ENCODE measurements at places on chromosomes 4 and X.

DNA sequence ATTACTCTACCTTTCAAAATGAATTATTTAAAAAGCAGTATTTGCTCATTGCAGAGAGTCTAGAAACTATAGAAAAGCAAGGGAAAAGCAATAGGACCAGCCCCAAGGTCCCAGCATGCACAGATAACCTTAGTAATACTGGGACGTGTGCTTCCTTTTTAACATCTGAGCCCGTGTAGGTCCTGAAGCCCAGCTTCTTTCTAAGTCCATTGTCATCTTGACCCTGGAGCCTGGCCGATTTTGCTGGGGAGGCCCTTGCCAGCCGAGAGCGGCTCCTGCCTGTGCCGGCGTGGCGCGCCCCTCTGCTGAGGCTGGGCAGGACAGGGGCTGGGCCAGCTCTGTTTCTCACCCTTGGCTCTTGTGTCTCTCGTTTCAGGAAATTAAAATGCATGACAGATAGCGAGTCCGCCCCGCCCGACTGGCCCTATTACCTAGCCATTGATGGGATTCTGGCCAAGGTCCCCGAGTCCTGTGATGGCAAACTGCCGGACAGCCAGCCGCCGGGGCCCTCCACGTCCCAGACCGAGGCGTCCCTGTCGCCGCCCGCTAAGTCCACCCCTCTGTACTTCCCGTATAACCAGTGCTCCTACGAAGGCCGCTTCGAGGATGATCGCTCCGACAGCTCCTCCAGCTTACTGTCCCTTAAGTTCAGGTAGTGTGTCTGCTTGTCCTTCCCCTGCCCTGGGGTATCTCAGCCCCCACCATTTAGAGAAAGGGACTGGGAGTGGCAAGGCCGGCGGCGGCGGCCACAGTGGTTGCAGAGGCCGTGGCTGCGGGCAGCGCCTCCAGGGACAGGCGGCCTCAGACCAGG lies 4.1 kb downstream of the MSANTD1 start:
- no peak for DNase-seq

DNA sequence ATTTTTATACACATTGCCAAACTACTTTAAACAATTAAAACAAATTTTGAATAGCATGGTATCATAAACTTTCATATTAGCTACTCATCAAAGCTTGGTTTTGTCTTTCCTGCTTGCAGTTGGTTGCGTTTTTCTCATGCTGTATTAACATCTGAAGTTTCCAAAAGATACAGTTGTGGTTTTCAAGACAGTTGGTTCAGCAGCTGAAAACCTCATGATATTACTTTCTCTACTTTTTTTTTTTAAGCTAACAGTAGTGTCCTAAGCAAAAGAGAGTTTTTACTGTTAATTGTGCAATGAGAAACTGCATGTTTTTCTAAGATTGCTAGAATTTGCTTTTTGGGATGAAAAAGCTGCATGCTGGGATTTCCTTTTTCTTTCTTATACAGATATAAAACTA lies 15.2 kb downstream of the RUFY3 start:
- DNase-seq, result no peak

DNA sequence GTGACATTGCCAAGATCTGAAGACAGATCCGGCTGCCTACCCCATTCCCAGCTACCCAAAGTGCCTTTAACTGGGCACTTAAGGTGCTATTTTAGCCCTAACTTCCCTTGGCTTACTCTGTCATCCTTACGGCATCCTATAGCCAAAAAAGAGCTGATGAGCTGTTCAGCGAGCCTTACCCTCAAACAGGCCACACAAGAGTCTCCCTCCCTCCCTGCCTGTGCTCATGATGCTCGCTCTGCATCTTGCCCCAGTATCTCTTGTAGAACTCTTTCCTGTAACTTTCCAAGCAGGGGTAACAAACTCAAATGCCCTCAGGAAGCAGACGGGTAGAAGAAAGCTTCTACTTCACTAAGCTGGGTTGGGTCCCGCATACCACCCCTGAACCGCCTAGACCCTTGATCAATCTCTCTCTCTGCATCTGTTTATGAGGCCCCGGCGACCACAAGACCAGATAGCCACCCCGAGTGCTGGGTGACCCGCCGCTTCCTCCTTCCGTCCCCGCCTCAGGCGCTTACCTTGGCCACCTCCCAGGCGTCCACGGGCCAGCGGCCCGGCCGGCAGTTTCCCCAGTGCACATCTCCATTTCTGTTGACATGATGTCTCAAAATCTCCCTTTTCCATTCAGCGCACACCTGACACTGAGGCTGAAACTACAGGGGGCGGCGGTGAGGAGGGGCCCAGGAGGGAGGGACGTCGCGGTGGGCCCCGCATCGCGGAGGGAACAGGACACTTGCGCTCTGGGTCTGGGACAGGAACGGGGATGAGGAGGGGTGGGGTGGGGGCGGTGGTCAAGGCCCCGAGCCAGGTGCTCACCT lies 663 bp downstream of the CXorf38 start:
- peak; percentile 2 for DNase-seq

- DNase-seq, result no peak
Observed at GRCh38 chr4:83503974-83504373, 19.1 kb upstream of the ABRAXAS1 start.

- no peak for DNase-seq
Observed at GRCh38 chr4:86847571-86847970, 1.6 kb downstream of the SLC10A6 start.

- DNase-seq, result no peak
Observed at GRCh38 chr4:1670279-1670678, 13.8 kb downstream of the FAM53A start.

- DNase-seq, result no peak
Observed at GRCh38 chrX:109959356-109959871, 43.5 kb upstream of the TMEM164 start.

GRCh38 chr4:38268837-38269236 lies 308.6 kb downstream of the PTTG2 start:
- DNase-seq, result no peak

- no peak for DNase-seq
Observed at GRCh38 chrX:109270580-109271484, 211.1 kb downstream of the GUCY2F start.

- DNase-seq, result no peak
Observed at GRCh38 chr4:19300213-19300612, 951.5 kb upstream of the SLIT2 start.

DNA sequence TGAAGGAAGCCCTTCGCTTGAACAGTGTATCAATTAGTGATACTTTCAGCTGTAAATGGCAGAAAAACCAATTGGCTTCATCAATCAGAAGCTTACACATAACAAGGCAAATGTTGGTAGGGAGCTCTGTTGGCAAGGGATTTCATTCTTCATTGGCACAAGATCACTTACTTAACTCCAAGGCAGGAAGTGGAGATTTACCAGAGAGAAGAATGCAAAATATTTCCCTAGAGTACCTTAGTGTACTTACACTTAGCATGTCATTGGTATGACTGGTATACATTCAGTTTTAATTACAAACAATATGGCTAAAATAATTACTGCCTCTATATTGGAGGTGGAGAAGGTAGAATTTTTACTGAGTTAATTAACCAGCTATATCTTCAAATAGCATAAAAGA lies 545.0 kb downstream of the GABRG1 start:
- DNase-seq, result no peak

DNA sequence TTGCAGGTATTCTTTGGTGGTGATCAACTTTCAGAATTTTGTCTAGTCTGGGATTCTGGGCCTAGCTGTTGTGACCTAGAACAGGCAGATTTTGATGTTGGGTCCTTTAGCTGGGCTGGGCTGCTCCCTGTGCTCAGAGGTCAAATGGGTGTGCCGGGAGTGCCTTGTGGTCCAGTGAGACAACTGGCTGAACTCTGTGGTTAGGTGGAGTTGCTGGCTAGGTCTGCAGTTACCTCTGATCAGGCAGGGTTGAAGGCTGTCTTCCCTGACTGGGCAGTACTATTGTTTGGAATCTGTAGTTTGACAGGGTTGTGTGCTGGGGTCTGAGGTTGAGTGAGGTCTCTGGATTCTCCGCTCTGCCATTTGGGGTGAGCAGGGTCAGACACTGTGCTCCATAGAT lies 599.3 kb downstream of the RAPGEF2 start:
- DNase-seq, result no peak

DNA sequence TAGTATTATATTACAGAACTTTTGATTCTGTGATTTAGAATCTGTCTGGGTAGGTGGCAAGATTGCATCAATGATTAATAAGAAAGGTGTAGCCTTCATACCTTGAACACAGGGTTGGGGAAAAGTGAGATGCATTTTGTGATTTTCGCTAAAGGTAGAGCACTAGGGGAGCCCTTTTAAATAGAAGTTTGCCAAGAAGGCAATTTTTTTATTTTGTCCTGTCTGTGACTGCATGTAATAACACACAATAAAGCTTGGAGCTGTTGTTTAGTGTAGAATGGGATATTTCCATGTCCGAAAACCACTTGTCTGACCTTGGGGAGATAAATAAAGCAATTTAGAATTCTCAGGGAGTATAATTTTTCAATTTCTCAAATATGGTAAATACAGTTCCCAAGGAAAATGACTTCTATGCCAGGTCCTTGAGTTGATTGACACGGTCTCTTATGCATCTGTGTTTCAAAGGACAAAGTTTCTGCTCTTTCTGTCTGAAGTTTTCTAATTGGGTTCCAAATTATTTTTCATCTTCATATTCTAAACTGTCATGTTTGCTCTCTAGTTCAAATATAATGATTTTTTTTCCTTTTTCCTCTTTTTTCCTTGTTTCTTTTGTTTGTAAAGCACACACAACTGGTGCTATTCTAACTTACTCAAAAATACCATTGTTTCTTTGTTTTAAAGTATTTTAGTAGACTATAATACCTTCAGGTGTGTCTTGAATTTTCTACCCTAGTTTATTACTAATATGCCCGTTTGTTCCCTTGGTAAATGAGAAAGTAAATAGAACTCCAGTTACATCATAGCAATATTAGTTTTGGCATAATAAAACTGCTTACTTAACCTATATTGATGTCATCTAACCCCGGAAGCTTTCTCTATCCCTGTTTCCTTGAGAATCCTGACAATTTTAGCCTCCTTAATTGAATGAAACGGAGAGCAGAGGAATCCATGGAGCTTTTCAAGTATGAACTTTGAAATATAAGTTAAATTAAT lies 87.8 kb upstream of the BMPR1B start:
- no peak for DNase-seq

GRCh38 chrX:25068340-25068739 lies 52.6 kb upstream of the ARX start:
- DNase-seq, result no peak

- DNase-seq, result no peak
Observed at GRCh38 chr4:137156054-137156453, 376.2 kb downstream of the PCDH18 start.

- DNase-seq, result no peak
Observed at GRCh38 chrX:123188081-123188480, 4.0 kb downstream of the GRIA3 start.

DNA sequence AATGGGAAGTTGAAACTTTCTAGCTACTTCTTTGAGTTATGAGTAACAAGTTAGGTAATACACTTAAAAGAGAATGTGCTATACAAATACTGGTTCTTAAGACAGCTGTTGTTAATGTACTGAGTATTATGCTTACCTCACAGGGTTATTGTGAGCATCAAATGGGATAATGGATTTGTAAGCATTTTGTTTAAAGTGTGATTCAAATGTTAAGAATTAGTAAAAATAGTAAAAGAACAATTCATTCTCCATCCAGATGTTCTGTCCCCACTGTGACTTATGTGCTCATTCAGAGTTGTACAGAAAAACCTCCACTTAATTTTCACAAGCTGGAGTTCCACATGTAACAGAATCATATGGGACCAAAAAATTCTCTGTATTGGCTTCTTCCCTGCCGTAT lies 63.6 kb downstream of the AR start:
- no peak for DNase-seq

DNA sequence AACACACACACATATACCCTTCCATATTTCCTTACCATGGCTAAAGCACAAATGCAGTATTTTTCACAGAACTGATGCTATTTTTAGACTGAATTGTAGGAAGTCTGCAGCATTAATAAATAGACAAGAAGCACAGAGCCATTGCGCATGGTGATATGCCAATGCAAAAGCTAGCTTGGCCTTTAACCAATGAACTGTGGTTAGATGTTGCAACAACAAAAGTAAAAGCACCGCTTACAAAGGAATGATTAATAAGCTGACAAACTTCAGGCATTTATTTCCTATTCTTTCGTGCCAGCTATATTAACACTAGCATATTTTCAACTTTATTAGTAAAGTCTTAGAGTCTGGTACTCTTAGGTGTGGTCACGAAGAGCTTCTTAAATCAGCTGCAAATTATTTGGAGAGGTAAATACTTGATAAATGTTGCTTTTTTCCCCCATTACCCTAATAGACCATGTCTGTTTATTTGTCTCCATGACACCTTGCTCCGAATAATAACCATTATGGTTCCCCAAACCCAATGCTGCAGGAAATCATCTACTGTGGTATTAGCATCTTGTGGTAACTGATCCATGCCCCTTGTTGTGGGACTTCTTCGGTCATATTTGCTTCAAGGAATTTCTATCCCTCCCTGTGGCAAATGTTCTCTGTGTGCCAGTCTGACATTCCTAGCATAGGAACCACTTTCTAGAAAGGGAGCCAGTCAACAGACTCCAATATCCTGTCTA lies 306.1 kb upstream of the TAPT1 start:
- DNase-seq, result no peak

GRCh38 chr4:107711831-107712230 lies 8.2 kb downstream of the PAPSS1 start:
- DNase-seq, result no peak

DNA sequence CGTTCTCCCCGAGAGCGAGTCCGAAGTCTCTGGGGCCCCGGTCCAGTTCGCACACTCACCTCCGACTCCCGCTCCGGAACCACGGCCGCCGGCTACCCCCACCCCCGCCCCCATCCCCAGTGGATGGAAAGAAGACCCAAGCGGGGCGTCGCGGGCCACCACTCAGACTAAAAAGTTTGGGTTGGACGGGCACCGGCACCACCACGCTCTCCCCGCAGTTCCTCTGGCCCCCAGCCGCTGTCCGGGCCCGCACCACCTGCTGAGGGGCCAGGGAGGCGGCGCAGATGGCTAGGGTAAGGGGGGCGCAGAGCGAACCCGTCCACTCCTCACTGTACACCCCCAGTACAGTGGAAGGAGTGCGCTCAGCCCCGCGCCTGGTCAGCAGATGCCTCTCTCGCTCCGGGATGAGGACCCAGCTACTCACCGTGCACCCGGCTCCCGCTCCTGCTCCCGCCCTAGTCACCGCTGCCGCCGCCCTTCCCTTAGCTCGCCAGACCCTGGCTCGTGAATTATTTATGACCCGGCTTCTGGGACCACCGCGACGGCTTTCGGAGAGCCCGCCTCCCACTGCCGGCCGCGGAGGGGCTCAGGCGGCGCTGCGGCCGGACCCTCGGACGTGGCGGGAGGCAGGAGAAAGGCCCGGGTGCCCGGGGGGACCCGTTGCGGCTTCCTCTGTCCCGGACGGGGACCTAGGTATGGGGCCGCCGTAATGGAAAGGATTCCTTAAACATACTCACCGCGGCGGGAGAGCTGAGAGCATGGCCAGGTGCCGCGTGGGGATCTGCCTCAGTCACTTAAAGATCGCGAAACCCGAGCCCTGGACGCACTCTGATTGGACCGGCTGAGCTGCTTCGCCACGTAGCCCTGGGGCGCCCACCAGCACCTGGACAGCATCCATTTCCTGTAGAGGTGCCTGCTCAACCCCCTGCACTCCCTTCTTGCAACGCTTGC lies at the start of gene PROM1:
PROM1 (minus strand) TSS at position 783 of the 951 bp plus-strand sequence. CDS start 8,117 bp downstream, outside the sequence.
- DNase-seq, result no peak

Measured in activated CD4-positive, alpha-beta T cell treated with anti-CD3 and anti-CD28 coated beads, Interleukin-2, amount 50 U/mL, for 24 hours (primary cell).